ENCODE measurements at places on chromosomes 5 and 9. TPM values are rescaled to one million over a fixed set of nuclear protein-coding genes. Genes with fewer than 3 reads are reported as not detected.
A peak's percentile ranks its signal among the peaks of the same experiment; 100 is the strongest.

GRCh38 chr5:131305138-131305689, 41.4 kb downstream of the CDC42SE2 start:
- peaks cover 5% of the 10 kb centered on the region for H3K4me1 ChIP-seq
- DNase-seq, result no peak
- H3K27me3 ChIP-seq, result no peaks in the 10 kb centered on the region
- H3K27ac ChIP-seq, result no peak overlapping the region

- H3K4me3 ChIP-seq, result no peak overlapping the region
- no peak for DNase-seq
- no peak overlapping the region for H3K27ac ChIP-seq
- H3K36me3 ChIP-seq, result no peaks in the 10 kb centered on the region
- H3K4me1 ChIP-seq, result no peaks in the 10 kb centered on the region
These were observed 590.3 kb upstream of the C9orf72 start for GRCh38 chr9:28163619-28164018.

- peaks cover 61% of the 10 kb centered on the region for H3K4me1 ChIP-seq
- peak overlapping the region; percentile 94 for H3K27ac ChIP-seq
- H3K27me3 ChIP-seq, result no peaks in the 10 kb centered on the region
- H3K36me3 ChIP-seq, result no peaks in the 10 kb centered on the region
These were observed 754 bp downstream of the VDAC1 start for GRCh38 chr5:134003817-134004625.

DNA sequence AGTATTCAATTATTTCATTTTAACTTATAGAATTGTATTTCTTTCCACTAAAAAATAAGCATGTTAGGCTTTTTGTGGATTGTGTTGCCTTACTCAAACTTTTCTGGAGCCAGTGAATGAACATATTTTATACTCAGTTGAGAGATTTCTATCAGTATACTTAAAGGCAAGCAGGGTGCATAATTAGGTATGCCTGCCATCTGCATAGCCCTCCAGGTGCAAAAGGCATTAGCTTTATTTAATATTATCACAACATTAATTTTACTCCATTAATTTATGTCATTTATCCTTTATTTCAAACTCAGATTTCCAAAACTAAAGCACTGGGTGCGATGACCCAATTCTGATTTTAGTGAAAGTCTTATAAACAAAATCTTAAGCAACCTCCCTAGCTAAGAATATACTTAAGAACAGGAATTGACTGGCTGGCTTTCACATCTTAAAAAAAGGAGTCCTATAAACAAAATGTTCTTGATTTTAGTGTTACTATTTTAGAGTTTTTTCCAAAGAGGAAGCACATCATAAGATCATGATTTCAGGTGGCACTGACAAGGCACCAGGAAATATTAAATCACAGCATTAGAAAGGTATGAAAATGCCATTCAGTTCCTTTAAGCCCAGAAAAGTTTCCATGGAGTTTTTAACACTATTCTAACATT, 178.4 kb downstream of the MPDZ start:
- no peak for DNase-seq
- no peaks in the 10 kb centered on the region for H3K27me3 ChIP-seq
- peaks cover 25% of the 10 kb centered on the region for H3K36me3 ChIP-seq
- no peak overlapping the region for H3K4me3 ChIP-seq
- H3K27ac ChIP-seq, result no peak overlapping the region

Gene ZDHHC11B
- total RNA-seq, result 12.6 TPM

DNA sequence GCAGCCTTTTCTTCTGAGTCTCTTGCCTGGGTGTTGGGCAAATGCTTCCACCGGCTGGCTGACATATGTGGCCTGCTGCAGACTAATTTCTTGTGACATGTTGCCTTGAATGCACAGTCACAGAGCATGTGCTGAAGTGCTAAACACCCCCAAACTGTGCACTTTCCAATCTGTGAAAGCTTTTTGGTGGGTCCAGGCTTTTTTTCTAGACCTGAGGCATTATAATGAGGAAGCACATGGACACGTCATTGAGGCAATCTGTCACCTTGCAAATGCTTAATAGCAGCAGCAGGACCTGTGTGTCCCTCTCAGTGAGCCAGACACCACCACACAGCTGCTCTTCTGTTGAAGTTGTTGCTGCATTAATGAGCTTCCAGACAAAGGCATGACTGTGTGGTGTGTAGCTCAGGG, 274.7 kb downstream of the ELAVL2 start:
- DNase-seq, result no peak
- no peaks in the 10 kb centered on the region for H3K36me3 ChIP-seq
- H3K27ac ChIP-seq, result no peak overlapping the region
- H3K4me1 ChIP-seq, result no peaks in the 10 kb centered on the region

GRCh38 chr9:128149001-128149701, at the start of gene LCN2:
Gene LCN2, plus strand, starts transcription at chr9:128149453. Its CDS starts 73 bp downstream, at chr9:128149526.
- H3K4me1 ChIP-seq, result peaks cover 5% of the 10 kb centered on the region
- H3K36me3 ChIP-seq, result no peaks in the 10 kb centered on the region
- H3K27me3 ChIP-seq, result no peaks in the 10 kb centered on the region
- peak within 1 kb of the TSS; percentile 34 for H3K27ac ChIP-seq
- no peak within 1 kb of the TSS for H3K4me3 ChIP-seq

GRCh38 chr9:72526901-72527800, 5.7 kb downstream of the TMC1 start:
- peak overlapping the region; percentile 56 for H3K27ac ChIP-seq
- no peaks in the 10 kb centered on the region for H3K4me1 ChIP-seq

Gene CCL28
- total RNA-seq, result 0.30 TPM

Gene CARD9
- 0.95 TPM for total RNA-seq

Gene PRLR
- total RNA-seq, result 2.2 TPM

DNA sequence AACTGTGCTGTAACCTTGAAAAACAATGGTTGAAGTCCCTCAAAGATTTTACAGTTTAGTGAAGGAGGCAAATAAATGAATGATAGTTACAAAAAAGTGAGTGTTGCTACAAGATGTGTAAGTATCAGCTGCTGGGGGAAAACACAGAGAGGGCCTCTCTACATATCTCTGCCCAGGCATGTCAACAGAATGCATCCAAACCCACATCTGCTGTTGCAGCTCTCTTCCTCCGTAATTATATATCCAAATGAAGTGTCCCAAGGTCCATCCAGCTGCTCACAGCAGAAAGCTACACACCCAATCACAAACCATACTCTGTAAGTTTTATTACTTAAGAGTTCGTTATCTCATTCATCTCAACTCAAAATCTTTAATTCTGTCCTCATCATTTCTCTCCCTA, 584.6 kb downstream of the ANXA1 start:
- no peaks in the 10 kb centered on the region for H3K4me1 ChIP-seq
- no peaks in the 10 kb centered on the region for H3K36me3 ChIP-seq
- no peak overlapping the region for H3K4me3 ChIP-seq
- H3K27ac ChIP-seq, result no peak overlapping the region
- DNase-seq, result no peak

DNA sequence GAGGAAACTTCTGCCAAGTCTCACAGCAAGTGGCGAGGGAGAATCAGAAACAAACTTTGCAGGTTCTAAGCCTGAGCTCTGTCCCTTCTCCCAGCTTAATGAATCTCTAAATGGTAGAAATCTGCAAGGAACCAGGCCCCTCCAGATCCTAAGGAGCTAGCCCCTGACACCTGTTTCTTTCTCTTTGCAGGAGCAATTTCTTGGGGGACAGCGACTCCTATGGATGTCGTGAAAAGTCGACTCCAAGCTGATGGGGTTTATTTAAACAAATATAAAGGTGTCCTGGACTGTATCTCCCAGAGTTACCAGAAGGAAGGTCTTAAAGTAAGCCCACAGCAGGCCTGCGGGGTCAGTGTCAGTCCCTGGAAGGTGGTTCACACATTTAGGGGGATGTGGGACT, 21.8 kb downstream of the IL9 start:
- no peak for DNase-seq
- H3K27me3 ChIP-seq, result no peaks in the 10 kb centered on the region
- H3K27ac ChIP-seq, result no peak overlapping the region
- no peaks in the 10 kb centered on the region for H3K4me1 ChIP-seq
- H3K36me3 ChIP-seq, result no peaks in the 10 kb centered on the region

Gene ST8SIA4
- total RNA-seq, result 1.6 TPM

- H3K27me3 ChIP-seq, result no peaks in the 10 kb centered on the region
- no peak for DNase-seq
- no peaks in the 10 kb centered on the region for H3K36me3 ChIP-seq
- no peak overlapping the region for H3K4me3 ChIP-seq
These were observed 49.9 kb upstream of the SNCAIP start for GRCh38 chr5:122262103-122262502.

- H3K4me1 ChIP-seq, result no peaks in the 10 kb centered on the region
- no peaks in the 10 kb centered on the region for H3K27me3 ChIP-seq
- no peak overlapping the region for H3K4me3 ChIP-seq
- no peaks in the 10 kb centered on the region for H3K36me3 ChIP-seq
These were observed 1092.5 kb upstream of the SEMA6A start for GRCh38 chr5:117667105-117667504.

All from heart left ventricle (tissue), 16 donors.